WTC11 (cell line): ENCODE measurements at places on chromosomes 4 and X. TPM values are rescaled to one million over a fixed set of nuclear protein-coding genes. Genes with fewer than 3 reads are reported as not detected.

- DNase-seq, result peak; percentile 75
Measured at GRCh38 chr4:133151691-133152329, 2.7 kb downstream of the PCDH10 start.

FABP2 gene
- total RNA-seq, result not detected in 3 replicates

VCX gene
- total RNA-seq, result 0.68 to 1.3 TPM (median 1.1 TPM) in 3 replicates

DNA sequence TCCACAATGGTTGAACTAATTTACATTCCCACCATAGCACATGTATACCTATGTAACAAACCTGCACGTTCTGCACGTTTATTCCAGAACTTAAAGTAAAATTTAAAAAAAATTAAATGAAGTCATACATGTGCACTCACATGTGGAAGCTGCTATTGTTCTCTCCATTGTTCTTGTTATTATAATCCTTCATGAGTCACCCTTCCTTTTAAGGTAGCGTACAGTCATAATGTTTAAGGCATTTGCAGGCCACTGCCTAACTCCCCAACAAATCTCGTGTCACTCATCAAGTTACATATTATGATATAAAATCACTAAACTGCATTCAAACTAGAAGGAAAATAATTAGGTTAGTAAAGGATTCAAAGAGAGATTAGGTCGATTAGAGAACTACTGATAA lies 63.6 kb downstream of the SLC7A11 start:
- no peak for DNase-seq

DNA sequence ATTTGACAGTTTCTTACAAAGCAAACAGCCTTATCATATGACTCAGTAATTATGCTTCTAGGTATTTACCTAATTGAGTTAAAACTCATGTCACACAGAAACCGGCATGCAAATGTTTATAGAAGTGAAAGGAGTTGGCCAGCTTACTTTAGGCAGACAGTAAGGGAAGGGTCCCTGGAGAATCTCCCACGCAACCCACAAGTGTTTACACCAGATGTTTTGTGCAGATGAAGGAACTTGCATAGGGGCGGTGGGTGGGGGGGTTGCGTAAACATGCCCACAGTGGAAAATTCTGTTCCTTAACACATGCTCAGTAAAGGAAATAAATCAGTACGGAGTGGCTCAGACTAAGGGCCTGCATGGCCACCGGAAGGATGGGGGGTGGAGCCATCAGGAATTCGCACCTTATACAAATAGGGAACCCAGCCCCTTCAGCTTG lies 330.5 kb upstream of the AADAT start:
- DNase-seq, result no peak

DNA sequence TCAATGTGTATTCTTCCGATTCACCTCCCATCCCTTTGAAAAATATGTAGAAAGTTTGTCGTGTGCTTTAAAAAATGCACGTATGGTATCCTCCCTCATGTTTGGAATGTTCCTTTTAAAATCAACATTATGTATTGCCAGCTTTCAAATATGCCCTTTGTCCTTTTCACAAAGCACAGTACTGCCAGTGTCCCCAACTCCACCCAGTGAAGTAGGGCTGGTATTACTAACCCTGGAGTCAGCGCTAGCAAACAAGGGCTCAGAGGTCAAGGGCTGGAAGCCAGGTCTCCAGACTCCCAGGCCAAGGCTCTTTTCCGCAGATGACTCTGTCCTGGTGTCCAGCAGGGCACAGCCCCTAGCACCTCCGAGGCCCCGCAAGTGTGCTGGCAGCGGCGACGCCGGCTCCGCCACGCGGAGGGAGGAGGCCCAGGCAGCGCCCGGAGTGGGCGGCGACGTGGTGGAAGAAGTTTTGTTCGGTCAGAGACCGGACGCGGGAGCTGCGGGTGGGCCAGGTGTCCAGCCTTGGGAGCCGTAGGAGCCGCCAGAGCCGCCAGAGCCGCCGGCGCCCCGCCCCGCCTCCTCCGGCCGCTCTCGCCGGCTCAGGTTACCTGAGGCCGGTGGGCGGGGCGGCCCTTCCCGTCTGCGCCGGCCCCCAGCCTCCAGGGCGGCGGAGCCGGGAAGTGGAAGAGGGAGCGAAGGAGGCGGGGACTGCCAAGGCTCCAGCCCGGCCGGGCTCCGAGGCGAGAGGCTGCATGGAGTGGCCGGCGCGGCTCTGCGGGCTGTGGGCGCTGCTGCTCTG lies at the start of gene IL13RA1:
IL13RA1 (plus strand) TSS at position 720 of the 799 bp plus-strand sequence; CDS start at position 753, 33 bp downstream.
- DNase-seq, result peak; percentile 80

DNA sequence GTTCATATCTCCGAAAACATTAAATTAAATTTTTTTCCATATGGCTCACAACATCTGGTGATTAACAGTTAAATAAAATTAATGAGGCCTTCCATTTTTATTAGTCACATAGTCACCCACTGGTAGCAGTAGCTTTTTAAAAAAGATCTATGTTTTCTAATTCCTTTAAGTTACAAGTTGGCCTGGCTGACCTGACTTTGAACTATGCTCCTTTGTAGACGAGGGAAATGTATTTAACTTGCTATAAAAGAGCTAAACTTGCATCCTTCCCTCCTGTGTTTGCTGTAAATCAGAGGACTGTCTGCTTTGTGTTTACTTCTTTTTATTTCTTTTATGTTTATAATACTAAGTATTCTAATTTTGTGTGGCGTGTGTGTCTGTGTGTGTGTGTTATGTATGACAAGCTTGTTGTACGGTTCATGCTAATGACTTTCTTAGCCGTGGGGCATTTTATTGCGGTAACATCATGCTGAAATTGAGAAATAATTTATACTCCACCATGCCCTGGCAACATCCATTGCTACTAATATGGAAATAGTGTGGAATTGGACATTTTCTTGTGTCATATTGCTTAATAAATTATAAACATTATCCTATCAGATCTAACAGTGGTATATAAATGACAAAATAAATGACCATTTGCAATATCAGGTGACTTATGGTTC lies 241.7 kb downstream of the SNCA start:
- DNase-seq, result no peak

GRCh38 chr4:38056011-38056685 lies 96.0 kb downstream of the PTTG2 start:
- no peak for DNase-seq

PDGFC gene
- 3.1 to 5.3 TPM (median 3.5 TPM) in 3 replicates for total RNA-seq

GRCh38 chr4:89469516-89469915 lies 161.9 kb upstream of the GPRIN3 start:
- no peak for DNase-seq

- DNase-seq, result no peak
Measured at GRCh38 chr4:34932591-34932990, 1311.7 kb downstream of the ARAP2 start.

SLC26A1 gene
- total RNA-seq, result 0.14 to 0.85 TPM (median 0.25 TPM) in 3 replicates

GRCh38 chr4:159487284-159487747 lies 384.4 kb downstream of the RAPGEF2 start:
- DNase-seq, result peak; percentile 62

HEPH gene
- 31.7 to 51.0 TPM (median 49.8 TPM) in 3 replicates for total RNA-seq

SEL1L3 gene
- total RNA-seq, result 31.5 to 36.3 TPM (median 35.1 TPM) in 3 replicates

JCHAIN gene
- total RNA-seq, result 0.32 to 0.71 TPM (median 0.68 TPM) in 3 replicates

DNA sequence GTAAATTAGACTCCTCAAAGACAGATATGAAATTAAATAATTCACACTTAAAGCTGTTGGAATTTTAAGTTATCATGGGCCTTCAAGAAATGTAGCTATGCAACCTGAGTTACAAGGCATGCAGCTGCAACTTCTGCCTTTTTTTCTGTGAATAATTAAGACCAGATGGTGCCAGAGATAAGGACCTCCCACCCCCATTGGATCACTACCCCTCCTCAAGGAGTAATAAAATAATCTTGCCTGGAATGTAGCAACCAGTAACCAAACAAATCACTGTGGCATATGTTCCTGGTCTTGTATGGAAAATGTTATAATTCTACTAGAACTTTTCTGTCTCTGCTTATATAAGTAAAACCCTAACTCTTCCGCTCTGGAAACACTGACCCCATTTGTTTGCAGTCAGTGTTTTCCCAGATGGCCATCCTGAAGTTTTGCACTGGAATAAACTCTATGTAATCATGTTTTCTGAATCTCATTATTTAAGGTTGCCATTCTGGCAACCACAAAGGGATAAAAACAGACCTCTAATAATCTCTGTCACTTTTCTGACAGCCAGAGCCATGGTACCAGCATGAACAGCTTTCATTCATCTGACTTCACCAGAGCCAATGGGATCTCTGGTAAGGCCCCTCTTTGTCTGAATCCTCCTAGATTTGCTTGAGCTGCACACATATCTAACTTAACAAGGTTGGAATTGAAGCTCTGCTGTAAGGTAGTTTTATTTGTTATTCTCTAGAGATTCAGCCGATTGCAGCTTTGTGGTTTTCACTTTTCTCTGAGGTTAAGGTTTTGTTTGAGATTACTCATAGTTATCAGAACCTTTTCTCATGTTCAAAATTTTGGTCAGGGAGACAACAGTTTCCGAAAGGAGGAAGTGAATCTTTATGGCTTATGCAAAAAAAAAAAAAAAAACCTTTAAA lies 274.6 kb downstream of the NAF1 start:
- no peak for DNase-seq

- no peak for DNase-seq
Measured at GRCh38 chrX:70354716-70355115, 64.8 kb downstream of the KIF4A start.

DNA sequence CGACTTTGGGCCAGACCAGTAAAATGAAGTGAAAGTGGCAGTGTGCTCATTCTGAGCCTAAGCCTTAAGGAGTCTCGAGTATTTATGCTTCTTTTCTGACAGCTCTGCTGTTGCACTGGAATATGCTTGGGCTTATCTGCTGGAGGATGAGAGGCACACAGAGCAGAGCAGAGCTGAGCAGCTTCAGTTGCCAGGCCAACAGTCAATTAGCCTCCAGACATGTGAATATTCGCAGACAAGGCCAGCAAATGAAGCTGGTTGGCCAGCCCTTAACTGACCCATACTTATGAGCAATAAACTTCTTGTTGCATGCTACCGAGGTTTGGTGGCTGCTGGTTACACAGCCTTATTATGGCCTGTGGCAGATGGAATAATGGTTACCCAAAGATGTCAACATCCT lies 203.0 kb upstream of the GEMIN8 start:
- DNase-seq, result no peak

GRCh38 chrX:152619897-152620296 lies 17.8 kb upstream of the GABRQ start:
- DNase-seq, result no peak

DNA sequence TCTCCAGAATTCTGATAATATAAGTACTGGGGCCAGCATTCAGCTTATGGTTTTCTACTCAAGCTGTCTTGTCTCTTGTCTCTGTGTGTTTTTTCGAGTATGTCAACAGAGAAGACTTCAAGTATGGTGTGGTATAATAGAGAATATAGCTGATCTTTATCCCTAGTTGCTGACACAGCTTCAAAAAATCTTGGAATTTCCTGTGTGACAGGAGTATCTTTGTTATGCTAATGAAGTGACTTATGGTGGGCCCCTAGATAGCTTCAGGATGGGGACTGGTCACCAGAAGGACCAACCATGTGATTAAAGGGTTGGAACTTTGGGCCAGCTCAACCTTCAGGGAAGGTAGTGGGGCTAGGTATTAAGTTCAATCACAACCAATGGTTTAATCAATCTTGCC lies 2.9 kb downstream of the GPRASP3 start:
- DNase-seq, result no peak

DNA sequence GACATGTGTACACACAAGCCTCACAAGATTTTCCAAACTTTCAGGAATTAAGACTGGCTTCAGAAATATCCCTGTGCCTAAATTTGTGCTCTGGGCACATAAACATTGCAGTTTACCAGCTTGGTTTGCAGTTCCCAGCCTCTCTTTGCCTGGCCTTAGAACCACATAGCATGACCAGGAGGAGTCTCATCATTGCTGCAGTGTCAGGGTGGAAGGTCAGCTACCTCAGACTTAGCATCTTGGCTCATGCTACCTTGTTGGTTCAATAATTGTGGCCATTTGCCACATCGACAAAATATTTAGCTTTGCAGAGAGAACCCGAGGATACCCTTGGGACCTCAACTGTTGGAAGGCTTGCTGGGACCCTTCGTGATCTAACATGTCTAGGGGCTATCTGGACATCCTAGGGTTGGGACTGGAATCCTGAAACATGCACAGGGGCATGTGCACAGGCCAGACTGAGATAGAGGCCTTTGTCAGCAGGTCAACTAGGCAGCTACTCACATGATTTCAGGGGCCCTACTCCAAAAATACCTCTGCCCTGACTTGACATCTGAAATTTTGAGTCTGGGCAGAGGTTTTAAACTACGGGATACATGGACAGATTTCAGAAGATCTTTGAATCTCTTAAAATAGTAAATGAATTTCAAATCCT lies 8.0 kb upstream of the SUPT20HL2 start:
- no peak for DNase-seq
